ENCODE measurements at places on chromosomes 5 and 9.

DNA sequence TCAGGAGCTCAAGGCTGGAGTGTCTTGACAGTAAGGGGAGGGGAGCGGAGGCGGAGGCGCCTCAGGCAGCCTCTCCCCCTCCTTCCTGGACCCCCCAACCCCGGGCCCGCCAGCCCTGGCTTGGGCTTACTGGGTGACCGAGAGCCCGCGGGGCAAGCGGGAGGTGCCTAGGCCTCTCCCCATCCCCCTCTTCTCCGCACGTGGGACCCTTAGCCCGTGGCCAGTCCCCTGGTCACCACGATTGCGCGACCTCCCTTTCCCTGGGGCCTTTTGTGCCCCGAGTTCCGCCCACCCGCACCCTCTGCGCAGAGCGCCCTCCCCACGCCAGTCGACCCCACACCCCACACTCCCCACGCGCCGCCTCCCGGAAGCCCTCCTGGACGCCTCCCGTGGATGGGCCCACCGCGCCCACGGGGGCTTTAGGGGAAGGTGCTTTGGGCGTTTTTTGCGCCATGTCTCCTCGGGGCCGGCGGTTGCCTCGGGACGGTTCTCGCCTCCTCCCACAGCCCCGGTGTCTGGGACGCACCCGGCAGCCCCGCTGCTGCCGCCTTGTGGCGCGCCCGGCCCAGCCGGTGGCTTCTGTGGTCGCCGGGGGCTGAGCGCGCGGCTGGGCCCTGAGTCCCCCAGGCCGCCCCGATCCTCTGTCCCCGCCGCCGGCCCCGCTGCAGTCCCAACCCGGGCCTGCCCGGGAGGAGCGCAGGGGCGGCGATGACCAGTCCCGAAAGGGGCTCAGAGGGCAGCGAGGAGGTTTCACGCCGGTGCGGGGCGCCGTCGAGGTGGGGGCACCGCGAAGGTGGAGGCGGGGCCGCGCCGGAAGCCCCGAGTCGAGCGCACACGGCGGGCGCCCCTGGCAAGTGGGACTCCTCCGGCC is 3.2 kb downstream of the TOR4A start:
- peak; percentile 67 for DNase-seq

- DNase-seq: no peak
Measured at GRCh38 chr5:6674421-6674820, 38.8 kb upstream of the TENT4A start.

GRCh38 chr5:83517072-83517687 is 45.6 kb downstream of the VCAN start:
- DNase-seq: no peak

GRCh38 chr9:129650680-129651235 is 8.8 kb upstream of the ASB6 start:
- no peak for DNase-seq

GRCh38 chr5:3356016-3356415 is 239.6 kb upstream of the IRX1 start:
- no peak for DNase-seq
